ENCODE measurements at places on chromosomes 12 and 14.
A peak's percentile ranks its signal among the peaks of the same experiment; 100 is the strongest.

DNA sequence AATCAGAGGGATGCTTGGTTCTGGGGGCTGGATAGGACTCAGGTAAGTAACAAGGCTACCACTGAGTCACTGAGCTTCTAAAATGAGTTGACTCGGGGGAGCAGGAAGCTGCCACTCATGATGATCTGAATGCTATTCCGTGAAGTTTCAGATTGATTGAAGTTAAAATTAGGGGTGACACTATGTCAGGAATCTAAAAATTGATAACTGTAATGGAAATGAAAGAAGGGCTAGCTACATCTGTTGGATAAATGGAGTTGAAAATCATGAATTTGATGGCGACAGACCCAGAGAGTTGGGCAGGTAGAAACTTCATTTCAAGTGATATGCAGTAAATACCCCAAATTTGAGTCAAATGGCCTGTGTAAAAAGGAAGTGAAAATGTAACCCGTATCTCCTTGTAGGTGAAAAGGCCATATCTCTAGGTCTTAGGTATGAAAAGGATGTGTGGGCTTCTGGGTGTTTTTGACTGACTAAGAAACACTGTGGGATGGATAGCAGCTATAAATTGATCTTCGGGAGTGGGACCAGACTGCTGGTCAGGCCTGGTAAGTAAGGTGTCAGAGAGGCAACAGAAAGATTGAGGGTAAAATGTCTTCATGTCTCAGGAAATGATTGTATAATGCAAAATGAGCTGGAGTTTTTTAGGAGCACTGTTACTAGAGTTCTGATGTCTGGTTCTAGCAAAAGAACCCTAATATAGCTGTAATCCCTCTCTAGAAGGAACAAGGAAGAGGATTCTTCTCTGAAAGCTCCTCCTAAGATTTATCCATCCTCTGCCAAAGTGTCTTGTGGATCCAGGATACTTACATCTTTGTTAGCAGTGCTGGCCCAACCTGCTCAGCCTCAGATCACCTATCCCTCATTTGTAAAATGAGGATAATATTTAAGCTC is 57.3 kb downstream of the DAD1 start:
- DNase-seq: no peak

GRCh38 chr14:39459795-39460478 is 27.7 kb upstream of the FBXO33 start:
- DNase-seq: no peak

- no peak for DNase-seq
These were observed 12.9 kb downstream of the MED13L start for GRCh38 chr12:116264525-116265070.

DNA sequence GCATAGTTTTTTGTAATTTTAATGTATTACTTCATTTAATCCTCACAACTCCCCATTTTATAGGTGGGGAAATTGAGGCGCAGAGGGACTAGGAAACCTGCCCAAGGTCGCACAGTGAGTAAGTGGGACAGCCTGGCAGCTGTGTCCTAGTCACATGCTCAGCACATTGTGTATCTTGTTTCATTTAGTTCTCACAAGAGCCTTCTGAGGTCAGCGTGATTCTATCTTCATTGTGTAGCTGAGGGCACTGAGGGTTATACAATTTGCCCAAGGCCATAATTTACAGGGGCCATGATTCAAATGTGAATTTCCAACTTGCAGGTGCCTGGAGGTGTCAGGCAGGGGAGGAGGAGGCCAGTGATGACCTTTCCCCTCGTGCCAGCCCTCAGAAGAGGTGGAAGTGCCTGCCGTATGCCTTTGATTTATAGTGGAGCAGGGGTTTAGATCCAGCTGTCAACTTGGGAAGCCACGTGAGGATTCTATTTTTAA is 30.3 kb upstream of the SMOC1 start:
- no peak for DNase-seq

- DNase-seq: no peak
These were observed 11.9 kb downstream of the VRTN start for GRCh38 chr14:74360163-74360562.

DNA sequence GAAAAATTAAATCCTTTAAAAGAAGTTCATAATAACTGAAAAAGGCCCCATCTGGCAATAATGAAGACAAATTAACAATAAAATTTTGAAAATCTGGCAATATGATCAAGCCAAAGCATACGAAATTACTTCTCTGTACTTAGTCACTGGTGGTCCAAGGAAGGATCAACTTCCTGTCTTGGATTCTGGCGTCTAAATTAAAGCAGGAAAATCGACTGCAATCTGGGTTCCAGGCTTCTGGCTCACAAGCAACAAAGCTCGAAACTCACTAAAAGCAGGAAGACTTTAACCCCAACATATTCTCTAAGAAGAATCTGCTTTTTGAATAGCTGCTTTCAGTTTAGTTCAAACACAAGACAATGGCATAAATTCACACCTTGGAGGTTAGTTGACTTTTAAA is 49.7 kb downstream of the LRIG3 start:
- no peak for DNase-seq

DNA sequence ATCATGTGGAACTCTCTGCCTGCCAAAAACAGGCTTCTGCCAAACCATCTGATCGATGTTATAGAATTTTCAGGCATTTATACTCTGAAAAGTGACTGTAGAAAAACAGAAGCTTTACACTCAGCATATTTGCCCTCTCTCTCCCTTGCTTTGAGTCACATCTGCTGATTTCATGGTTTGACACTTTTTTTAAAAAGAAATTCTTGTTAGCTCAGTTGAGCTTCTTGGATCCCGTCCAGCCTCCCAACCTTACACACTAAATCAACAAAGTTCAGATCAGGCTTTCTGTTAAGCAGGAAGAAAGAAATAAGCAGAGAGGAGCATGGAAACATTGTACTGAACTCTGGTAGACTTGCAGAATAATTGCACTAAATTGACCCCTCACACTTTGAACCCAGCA is 193.6 kb upstream of the SEL1L start:
- DNase-seq: peak; percentile 54

GRCh38 chr14:29529418-29529817 is 398.2 kb downstream of the PRKD1 start:
- DNase-seq: no peak

DNA sequence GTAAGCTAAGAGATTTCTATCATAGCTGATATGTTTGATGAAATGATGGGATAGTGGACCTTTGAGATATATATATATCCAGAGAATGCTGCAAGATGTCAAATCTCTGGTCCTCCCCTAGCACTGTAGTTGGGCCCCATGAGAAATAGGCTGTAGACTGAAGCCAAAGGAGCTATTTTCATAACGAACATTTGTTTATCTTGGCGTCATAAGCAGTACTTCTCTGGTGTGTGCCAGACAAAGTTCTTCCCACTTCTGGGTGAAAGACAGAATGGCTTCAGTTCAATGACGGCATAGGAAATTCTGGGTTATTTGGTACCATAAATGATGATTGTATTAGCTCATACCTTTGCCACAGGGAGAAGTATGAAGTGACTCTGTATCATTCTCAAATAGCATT is 534.3 kb downstream of the SOX5 start:
- DNase-seq: no peak

DNA sequence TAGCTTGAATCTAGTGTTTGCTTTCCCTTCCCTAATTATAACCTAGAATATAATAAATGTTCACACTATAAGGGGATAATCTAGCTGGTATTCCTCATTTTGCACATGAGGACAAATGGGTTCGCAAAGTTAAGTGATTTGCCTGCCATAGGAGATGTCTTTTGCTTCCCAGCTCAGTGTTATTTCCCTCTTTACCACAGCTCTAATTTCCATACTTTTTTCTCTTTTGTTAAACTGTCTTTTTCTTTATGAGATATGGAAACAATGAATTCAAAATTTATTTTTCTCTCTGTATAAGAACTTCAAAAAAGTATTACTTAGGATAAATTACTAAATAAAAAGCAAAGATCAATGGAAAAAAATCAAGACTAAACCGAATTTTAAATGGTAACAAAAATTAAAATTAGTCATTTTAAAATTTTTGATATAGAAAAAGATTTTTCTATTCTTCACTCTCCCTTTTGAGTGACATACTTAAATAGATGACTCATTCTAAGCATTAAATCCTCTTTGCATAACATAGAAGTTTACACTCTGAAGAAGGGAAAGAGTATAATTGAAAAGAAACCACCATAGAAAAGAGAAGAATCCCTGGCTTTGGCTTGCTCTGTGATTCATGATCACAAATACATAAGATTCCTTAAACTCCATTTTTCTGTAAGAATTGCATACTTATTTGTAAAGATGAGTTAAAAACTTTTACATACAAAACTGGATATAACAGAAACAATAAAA is 97.3 kb downstream of the INSM2 start:
- no peak for DNase-seq

DNA sequence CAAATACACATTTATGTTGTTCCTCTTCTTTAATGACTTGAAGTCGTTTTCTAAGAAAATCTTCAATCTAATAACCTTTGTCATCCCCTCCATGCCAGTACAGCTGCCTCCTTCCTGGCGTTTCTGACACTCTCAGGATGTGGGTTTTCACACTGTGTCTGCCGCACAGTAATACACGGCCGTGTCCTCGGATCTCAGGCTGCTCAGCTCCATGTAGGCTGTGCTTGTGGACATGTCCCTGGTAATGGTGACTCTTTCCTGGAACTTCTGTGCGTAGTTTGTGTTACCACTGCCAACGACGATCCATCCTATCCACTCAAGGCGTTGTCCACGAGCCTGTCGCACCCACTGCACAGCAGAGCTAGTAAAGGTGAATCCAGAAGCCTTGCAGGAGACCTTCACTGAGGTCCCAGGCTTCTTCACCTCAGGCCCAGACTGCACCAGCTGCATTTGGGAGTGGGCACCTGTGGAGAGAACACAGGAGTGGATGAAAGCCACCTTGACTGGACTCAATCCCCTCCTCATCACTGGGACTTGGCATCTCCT is 1095.9 kb downstream of the TMEM121 start:
- no peak for DNase-seq

Data from HT1080 (cell line).